ENCODE measurements at places on chromosomes 4 and X.

DNA sequence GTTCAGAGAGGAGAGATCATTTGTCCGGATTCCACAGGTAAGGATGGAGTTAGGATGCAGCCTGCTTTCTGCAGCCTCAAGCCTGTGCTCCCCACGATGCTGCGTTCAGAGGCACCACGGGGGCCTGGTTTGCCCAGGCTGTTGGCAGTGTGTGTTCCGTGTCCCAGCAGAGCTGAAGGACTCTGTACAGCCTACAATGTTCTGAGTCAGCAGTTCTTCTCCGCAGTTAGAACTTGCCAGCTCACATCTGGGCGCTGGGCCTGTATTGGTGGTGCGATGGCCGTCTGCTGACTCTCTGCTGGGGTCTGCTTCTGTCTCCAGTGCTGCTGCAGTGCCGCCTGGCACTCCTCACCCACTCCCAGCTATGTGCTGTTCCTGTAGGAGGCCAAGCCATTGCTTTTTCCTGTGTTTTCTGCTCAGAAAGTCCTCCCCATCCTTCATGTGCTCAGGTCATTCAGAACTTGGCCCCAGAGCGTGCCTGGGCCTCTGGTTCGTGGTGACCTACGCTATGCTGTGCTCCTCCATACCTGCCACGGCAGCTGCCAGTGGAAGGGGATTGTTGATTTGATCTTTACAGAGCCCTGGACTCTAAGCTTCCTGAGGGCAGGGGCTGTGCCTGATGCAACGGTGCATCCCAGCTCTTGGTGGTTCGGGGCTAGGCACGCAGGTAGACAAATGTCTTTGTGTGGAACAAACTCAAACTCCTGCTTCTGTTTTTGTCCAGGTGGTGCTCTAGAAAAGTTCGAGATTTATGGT, 42.6 kb upstream of the TADA2B start:
- DNase-seq, result no peak

- DNase-seq, result peak; percentile 24
Observed at GRCh38 chrX:120290107-120290506, 21.2 kb downstream of the TMEM255A start.

DNA sequence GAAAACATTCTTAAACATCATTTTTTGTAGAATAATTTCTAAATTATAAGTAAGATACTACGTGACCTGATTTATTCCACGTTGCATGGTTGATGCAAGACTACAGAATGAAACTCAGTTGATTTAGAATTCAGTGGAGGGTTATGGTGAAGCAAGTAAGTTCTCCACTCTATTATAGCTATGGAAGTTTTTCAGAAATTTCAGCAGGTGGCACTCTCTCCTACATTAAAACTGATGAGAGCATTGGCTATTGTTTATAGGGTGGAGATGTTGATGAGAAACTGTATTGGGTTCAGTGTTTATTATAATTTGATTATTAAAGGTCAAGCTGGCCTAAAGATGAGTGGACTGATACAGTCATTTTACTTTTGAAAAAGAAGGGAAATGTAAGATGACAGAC, 88.0 kb downstream of the FNIP2 start:
- DNase-seq, result no peak

DNA sequence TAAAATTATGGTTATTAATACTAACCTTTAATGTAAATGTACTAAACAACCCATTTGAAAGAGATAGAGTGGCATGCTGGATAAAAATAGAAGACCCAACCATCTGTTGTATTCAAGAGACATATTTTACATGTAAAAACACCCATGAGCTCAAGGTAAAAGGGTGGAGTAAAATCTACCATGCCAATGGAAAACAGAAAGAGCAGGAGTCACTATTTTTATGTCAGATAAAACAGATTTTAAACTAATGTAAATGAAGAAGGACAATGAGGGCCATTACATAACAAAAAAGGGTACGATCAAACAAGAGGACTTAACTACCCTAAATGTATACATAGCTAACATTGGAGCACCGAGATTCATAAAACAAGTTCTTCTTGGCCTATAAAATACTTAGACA, 66.3 kb downstream of the ITM2A start:
- no peak for DNase-seq

GRCh38 chr4:156420623-156421022, 467.0 kb upstream of the CTSO start:
- no peak for DNase-seq

- no peak for DNase-seq
Observed at GRCh38 chrX:7110821-7111276, 36.7 kb upstream of the STS start.

DNA sequence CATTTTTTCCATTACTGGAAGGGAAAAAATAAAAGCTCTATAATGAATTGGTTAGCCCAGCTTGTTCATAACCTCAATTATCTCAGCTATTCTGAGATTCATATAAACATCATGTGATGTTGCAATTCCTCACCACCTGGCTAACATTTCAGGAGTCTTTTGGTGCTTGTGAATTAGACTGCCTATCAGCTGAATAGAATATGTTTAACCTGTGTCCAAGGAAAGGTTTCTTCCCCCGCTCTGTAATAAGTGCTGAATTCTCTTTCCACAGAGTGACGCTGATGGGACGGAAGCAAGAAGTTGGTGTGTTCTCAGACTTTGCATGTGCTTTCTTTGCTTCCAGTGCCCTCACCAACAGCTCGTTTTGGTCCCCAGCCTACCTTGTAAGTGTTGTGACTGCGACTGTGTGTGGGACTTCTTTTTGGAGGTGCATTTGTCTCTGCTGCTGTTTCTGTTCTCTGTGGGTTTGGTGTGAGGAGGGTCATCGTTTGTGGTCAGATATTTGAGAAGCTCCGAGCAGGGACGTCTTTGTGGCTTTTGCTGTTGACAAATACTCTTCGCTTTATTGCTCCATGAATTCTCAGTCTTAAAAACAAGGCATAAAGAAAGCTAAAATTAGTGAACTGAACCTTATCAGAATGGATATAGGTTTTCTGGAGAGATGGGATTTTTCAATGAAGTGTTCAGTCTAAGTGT, 61.7 kb downstream of the PPARGC1A start:
- no peak for DNase-seq

DNA sequence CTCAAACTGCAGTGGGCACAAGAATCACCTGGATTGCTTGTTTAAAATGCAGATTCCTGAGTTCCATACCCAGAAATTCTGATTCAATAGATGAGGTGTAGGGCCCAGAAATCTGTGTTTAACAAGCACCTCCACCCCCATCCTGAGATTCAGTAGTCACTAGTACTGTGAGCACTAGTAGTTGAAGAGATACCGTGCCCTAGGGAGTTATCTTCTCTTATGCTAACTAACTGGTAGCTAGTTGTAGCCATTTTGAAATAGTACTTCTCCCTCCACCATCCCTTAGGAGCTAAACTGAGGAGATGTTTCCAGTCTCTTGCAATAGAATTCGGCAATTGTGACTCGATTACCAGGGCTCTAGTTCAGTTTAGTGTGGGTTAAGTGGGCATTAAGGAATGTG, 18.4 kb downstream of the KLHL34 start:
- no peak for DNase-seq

DNA sequence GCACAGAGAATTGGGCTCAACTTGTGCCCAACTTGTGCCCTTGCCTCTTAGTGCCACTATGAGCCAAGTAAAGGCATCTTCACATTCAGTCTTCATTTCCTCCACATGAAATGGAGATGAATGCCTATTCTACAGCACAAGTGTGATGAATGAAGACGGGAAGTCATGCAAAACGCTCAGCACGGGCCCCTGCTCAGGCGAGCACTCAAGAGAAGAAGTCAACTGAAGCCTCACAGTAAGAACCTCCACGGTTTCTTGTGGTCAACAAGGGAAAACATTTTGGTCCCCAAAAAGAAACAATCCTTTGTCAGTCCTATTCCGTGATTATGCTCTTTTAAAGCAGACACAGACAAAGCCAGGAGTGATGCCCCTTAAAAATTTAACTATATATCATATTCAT, 87.0 kb downstream of the IRF2 start:
- DNase-seq, result no peak

DNA sequence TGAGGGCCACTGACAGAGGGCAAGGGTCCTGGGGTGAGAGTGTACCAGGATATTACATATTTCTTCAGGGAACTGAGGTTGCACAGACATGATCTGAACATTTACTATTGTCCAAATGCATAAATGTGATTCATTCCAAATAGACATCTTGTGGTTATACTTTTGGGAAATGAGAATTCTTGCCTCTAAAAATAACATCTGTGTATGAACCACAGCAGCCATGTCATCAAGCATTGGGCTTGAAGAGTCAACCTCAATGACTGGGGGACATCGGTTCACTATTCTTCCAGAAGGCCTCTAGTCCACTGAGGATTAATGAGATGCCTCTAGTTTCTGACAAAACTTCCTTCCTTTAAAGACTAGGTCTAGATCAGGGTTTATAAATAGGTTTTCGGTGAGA, 193.1 kb upstream of the GPC4 start:
- DNase-seq, result no peak

DNA sequence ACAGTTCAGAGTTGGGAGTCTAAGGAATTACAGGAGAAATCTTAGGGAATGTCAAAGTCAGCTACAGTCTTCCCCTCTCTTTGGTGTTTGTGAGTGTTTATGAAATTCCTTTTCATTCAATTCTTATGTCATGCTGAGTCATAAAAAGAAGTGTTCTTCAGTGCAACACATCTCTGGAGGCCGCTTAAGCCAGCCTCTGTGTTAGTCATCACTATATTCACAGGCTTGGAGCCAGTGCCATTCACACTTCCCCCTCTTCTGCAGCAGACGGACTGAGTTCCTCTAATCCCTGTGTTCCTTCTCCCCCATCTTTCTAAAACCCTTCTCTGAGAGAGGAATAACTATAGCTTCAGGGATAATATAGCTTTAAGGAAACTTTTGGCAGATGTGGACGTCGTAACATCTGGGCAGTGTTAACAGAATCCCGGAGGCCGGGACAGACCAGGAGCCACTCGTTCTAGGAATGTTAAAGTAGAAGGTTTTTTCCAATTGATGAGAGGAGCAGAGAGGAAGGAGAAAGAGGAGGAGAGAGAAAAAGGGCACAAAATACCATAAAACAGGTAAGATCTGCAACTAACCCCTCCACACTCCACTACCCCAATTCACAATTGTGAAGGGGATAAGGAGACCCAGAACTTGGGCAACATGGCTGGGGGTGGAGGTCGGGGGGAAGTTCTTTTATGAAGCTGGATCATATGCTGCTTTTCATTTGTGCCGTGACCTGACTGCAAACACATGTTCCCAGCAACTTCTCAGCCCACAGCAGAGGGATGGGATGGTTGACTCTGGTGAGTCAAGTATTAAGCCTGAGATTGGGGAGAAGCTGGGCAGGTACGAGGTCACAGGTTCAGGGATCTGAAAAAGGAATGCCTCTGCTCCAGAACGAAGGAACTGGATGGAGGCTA, at the start of gene SRPX2:
Gene SRPX2, plus strand, starts transcription at position 244 of the 905 bp plus-strand sequence. CDS start 2,124 bp downstream, outside the sequence.
- DNase-seq, result peak; percentile 34

DNA sequence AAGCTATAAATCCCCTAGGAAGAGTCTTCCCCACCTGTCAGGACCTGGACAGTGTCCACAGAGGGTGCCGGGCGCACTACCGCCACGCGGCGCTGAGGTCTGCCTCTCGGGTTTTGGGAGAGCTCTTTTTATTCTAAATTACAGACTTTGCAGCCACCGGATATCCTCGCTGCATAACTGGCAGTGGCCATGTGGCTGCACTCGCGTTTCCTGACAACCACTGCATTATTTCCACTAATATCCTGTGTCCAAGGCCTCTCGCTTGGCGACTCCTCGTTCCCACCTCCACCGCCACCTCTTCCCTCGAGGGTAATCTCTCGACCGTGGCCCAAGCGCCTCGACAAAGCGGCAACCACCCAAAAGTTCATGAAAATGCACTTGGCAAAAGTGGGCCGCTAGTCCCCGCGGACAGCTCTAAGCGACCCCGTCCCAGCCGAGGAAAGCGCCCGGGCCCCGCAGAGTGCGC, 512 bp upstream of the TMEM131L start:
- peak; percentile 25 for DNase-seq

GRCh38 chrX:3286196-3286945, 60.1 kb downstream of the MXRA5 start:
- no peak for DNase-seq

- DNase-seq, result no peak
Observed at GRCh38 chr4:93016350-93016749, 712.6 kb downstream of the GRID2 start.

DNA sequence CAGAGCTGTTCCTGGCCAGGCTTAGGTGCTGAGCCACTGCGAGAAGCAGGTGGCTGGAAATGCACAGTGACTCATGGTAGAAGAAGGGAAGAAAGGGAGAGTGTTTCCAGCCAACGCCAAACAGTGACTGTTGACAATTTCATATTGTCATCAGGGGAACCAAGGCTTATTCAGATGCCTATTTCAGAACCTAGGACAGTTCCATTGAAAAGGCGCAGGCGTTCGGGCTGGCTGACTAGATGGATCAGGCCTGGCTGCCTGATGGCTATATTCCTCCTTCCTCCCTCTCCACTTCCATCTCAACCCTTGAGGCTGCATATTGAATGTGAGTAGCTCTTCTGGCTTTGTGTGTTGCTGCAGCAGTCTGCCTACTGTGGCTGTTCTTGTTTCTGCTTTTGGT, 73.0 kb upstream of the FRMPD4 start:
- peak; percentile 8 for DNase-seq

- DNase-seq, result no peak
Observed at GRCh38 chr4:116023049-116023448, 909.6 kb upstream of the NDST4 start.

DNA sequence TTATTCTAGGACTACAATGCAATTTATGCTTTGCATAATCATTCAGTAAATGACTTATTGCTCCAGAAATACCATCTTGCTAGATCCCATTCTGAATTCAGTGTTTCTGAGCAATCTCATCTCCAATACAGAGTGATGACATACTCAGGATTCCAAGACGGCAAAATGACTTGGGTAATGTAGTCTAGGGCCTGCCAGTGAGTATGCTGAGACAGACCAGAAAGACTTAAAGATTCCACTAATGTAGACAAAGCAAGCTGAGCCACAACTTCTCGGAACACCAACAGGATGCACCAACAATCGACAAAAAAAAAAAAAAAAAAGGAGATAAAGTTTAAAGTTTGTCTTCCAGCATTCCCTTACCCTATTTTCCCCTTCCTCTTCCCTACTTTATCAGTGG, 919 bp upstream of the SEC24B start:
- DNase-seq, result no peak

GRCh38 chr4:44422912-44423311, 25.7 kb downstream of the KCTD8 start:
- DNase-seq, result no peak

- DNase-seq, result no peak
Observed at GRCh38 chr4:4803216-4803911, 56.1 kb upstream of the MSX1 start.

DNA sequence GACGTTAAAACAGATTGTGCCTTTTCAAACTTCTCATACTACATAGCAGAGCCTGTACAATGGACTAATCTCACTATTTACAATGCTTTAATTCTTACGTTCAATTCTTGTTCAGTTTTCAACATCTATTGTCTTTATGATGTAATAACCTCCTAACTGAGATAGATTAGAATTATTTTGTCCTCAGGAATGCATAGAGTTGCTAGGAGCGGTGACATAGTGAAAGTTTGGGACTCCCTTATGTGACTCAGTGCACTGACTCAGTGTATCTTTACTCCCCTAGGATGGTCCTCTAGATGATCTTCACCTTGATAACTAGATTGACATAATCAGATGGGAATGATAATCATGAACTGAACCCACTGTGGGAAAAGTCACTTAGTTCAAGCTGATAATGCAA, 151.5 kb downstream of the VEGFC start:
- no peak for DNase-seq

- DNase-seq, result no peak
Observed at GRCh38 chr4:74203467-74203866, 45.5 kb downstream of the MTHFD2L start.

- DNase-seq, result no peak
Observed at GRCh38 chr4:30122711-30123110, 597.5 kb upstream of the PCDH7 start.

- no peak for DNase-seq
Observed at GRCh38 chrX:153524234-153524633, 6.8 kb downstream of the ATP2B3 start.

Measured in HAP-1 (cell line).